ENCODE measurements at places on chromosomes 4 and X.

DNA sequence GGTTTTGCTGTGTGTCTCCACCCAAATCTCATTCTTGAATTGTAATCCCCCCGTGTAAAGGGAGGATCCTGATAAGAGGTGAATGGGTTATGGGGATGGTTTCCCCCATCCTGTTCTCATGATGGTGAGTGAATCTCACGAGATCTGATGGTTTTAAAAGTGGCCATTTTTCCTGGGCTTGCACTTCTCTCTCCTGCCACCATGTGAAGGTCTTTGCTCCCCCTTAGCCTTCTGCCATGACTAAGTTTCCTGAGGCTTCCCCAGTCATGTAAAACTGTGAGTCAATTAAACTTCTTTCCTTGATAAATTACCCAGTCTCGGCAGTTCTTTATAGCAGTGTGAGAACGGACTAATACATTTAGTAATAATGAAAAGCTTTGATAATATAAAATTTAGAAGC lies 46.9 kb downstream of the ANTXR2 start:
- no peak for DNase-seq

DNA sequence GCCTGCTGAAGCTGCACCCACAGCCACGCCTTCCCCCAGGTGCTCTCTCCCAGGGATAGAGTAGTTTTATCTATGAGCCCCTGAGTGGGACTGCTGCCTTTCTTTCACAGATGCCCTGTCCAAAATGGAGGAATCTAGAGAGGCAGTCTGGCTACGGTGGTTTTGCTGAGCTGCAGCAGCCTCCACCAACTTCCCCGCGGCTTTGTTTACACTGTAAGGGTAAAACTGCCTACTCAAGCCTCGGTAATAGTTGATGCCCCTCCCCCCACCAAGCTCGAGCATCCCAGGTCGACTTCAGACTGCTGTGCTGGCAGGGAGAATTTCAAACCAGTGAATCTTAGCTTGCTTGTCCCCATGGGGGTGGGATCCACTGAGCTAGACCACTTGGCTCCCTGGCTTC lies 84.5 kb downstream of the PRKG2 start:
- DNase-seq: no peak

DNA sequence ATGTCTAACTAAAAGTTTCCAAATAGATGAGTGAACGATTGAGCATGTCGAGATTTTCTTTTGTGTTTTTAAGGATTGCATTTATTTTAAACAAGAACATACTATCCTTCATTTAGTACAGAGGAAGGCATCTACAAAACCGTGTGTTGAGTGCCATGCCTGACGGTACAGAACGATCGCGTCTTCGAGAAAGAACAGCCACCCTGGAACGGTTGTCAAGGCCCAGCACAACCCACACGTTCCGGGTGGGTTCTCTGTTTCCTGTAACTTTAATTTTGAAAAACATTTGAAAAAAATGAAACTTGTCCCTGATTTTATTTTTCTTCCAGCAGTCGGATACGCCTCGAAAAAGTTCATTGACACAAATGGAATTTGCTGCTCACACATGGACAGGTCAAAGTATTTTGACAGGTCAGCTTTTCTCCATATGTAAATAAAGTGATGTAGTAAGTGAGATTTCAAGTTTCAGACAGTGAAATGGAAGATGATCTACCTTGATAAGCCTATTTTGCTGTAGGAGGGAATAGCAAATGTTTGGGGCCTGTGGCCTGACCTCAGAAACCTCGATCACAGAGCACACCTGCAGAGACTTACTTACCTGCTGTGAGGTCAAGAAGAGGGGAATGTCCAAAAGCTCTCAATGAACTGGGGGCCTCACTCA lies 24.4 kb upstream of the CYP4V2 start:
- no peak for DNase-seq

GRCh38 chrX:52553995-52554642 lies 37.3 kb upstream of the XAGE1B start:
- no peak for DNase-seq

GRCh38 chr4:94758700-94759399 lies 1.1 kb downstream of the BMPR1B start:
- DNase-seq: peak; percentile 48

DNA sequence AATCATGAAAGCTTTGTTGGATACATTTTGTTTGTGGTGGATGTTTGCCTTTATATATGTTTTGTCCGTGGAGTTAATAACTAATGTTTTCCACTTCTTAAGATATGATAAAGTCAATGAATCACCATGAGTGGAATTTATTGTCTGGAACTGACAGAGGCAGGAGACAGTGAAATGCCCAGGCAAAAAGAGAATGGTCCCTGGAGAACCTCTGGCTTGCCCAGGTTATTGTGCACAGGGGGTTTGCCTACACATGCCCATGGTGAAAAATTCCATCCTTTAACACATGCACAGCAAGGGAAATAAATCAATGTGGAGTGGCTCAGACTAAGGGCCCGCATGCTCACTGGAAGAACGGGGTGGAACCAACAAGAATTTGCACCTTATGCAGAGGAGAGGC lies 964.3 kb upstream of the GRIA3 start:
- DNase-seq: no peak

DNA sequence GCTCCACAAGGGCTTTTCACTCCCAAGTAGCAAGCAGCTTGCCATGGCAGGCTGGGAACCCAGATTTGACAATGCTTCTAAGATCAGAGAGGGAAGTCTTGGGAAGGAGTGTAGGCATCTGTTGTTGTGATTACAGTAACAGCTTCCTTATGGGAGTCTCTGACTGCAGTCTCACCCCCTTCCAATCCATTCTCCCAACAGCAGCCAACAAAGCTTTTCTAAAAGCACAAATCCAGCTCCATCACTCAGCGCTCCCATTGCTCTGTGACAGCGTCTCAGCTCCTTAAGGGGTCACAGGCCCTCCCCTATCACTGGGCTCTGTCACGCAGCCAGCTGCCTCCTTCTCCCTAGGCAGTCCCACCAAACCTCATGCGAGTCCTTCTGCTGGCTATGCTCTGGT lies 7.1 kb downstream of the IGFBP7 start:
- no peak for DNase-seq

GRCh38 chr4:1711571-1712215 lies 426 bp downstream of the SLBP start:
- DNase-seq: peak; percentile 50

DNA sequence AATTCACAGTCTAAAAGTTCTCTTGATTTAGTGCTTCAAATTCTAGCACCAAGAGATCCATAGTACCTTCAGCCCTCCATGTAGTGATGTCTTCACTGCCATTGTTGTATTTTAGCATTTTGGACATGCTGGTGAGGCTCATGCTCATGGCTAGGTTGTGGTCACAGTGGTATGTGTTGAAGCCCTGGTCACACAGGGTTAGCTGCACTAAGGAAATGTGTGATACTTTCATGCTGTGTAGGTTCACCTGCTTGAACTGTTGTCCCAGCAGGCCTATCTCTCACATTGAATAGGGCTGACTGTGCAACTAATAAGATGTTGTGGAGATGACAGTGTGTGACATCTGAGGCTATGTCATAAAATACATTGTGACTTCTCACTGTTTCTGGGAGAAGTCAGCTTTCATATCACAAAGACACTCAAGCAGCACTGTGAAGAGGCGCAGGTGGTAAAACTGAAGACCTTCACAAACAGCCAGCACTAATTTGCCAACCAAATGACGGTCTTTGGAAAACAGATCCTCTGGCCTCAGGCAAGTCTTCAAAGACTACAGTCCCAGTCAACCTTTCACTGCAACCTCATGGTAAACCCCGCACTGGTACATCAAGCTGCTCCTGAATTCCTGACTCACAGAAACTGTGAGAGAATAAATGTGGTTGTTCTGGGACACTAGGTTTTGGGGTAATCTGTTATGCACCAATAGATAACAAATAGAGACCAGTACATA lies 17.4 kb upstream of the ADH4 start:
- DNase-seq: no peak

DNA sequence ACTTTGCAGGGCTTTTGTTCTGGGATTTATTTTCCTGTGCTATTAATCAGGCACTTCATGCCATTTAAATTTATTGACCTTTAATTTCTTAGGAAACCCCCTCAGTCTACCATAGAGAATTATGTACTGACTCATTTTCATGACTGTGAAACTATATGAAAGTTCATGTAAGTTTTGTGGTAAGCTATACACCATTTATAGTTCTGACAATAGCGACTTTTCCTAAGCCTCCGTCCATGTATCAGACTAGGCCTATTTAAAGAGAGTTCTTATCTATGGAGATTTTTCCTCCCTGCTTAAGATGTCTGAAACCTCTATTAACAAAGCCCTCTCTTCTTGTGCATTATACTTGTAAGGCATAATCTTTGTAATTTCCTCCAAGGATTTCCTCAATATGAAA lies 111.6 kb downstream of the AFF2 start:
- DNase-seq: no peak

GRCh38 chr4:141786946-141787345 lies 150.6 kb downstream of the IL15 start:
- DNase-seq: no peak

- peak; percentile 73 for DNase-seq
Measured at GRCh38 chrX:118603981-118604380, 108.4 kb downstream of the DOCK11 start.

Measured in tongue (tissue), 3 donors.